ENCODE measurements at places on chromosomes 7 and 10.

DNA sequence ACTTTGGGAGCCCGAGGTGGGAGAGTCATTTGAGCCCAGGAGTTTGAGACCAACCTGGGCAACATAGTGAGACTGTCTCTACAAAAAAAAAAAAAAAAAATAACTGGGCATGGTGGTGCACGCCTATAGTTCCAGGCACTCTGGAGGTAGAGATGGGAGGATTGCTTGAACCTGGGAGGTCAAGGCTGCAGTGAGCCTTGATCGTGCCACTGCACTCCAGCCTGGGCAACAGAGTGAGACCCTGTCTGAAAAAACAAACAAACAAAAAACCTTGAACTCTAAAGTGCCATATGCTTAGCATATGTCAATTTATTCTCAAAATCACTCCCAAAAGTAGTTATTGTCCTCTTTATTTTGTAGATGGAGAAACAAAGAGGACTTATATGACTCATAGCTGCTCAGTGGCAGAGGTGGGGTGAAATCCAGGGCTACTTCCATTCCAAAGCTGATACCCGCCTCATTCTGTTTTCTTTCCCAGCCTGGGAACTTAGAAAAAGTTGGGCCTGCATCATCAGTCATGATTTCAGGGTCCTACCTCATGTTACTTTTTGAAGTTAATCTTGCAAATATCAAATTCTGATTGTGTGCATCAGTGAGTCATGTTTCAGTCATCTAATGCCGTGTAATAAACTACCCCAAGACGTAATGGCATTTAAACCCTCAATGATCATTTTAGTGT lies 13.3 kb downstream of the DHTKD1 start:
- DNase-seq: peak; percentile 62

DNA sequence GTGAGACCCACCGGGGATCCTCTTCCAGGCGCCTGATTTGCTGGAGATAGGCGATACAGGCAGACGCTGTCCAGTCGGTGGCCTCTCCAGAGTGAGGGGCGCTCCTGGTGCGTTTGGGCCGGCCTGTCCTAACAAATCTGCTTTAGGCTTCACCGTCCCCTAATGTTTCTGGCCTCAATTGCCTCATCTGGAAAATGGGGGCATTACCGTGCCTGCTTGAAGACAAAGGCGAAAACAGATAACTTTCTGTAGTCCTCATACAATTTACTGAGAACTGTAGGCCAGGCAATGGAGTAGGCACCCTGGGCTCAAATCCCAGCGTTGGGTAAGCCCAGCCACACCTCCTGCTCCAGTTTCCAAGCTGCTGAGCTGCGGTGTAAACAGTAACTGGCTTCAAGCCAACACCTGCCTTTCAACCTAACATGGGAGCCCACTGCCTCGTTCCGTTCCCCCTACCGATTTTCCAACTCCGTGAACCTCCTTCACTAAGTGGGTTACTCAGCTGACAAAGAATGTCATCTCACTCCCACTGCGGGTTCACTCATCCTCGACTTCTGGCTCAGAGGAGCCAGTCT lies 589 bp upstream of the ZFAND4 start:
- DNase-seq: peak; percentile 4

- DNase-seq: peak; percentile 67
Measured at GRCh38 chr10:95242581-95243317, 48.1 kb downstream of the PDLIM1 start.

DNA sequence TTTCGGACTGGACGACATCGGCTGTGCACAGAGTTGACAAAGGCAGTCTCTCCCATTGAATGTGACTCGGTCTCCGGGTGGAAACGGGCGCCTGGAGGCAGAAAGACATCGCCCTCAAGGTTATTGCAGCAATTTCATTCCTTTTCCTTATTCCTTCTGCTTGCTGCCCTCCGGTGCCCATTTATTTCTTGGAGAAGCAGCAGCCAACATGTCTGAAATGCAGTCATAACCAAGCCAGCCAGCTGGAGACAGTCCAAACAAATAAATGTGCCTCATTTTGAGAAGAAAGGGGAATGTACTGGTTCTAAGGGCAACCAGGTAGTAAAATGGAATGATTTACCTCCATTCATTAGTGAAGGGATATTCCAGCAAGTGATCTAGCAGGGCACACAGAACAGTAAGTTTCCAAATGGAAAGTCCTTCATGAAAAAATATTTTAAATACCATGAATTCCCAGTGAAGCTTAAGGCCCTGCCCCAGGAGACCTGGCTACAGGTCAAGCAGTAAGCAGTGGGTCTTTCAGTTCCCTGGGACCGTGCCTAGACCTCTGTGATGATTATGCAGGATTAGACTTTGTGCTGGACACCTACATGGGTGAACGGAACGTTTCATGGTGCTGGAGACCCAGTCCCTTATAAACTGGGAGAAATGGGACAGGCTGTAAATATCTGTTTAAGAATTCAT lies 86.6 kb downstream of the ABLIM1 start:
- no peak for DNase-seq

GRCh38 chr10:75203724-75204123 lies 6.9 kb upstream of the VDAC2 start:
- DNase-seq: no peak

DNA sequence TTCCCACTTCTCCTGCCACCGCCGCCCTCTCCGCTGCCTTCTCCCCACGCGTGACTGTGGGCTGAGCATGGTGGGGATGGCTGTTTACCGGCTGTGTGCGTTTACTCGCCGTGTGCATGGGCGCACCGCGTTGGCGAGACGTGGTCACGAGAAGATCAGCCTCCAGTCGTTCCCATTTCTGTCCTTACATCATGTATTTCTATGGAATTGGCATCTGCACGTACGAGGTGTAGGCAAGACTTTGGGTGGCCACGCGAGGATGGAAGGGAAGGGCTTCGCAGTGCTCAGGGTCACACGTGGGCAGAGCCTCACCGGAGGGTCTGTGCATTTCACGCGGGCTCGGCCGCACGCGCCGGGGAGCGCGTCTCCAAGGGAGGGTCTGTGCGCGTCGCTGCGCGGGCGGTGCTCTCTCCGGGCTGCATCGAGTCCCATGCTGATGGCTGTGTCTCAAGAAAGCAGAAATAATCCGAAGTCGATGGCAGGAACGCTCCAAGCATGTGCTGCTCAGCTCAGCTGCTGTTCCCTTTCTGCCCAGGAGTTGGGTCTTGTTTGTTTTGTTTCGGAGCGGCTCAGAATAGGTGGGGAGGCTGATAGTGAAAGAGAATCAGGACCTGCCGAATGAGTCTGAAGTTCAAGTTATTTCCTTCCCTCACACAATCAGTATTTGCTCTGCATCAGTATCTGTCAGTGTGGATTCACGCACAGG lies 973 bp downstream of the CAMK1D start:
- DNase-seq: peak; percentile 32

DNA sequence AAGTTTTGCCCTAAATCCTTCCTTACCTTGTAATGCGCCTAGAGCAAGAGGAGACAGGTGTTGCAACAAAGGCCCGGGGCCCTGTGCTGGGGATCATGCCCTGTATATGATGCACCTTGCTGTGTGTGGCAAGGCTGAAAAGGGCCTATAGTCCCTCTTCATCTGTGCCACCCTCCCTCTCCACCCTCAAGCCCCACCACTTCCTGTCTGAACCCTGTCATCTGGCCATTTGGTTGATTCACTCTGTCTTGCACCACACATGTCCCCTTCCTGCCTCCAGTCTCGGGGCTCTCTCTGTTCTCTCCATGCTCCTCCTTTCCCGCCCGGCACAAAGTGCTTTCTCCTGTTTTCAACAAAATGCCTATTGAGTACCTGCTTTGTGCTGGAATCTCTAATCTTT lies 11.5 kb upstream of the MALSU1 start:
- no peak for DNase-seq

GRCh38 chr10:9315292-9315691 lies 1260.8 kb downstream of the GATA3 start:
- DNase-seq: no peak

DNA sequence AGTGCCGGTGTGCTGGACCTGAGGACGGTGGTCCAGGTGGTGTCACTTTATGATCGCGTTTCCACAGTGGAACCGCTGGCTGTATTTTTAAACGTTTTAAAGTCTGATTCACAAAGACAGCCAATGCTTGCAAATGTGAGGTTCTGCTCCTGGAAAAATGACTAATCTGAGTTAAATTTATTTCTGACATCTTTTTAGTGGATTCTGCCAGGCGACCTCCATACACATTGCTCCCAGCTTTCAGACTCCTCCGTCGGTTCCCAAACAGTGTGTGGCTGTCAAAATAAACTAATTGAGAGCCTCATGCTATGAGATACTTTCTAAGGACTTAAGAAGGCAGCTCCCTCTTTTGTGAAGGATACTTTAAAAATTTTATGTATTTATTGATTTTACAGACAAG lies 12.7 kb upstream of the TTYH3 start:
- peak; percentile 41 for DNase-seq

DNA sequence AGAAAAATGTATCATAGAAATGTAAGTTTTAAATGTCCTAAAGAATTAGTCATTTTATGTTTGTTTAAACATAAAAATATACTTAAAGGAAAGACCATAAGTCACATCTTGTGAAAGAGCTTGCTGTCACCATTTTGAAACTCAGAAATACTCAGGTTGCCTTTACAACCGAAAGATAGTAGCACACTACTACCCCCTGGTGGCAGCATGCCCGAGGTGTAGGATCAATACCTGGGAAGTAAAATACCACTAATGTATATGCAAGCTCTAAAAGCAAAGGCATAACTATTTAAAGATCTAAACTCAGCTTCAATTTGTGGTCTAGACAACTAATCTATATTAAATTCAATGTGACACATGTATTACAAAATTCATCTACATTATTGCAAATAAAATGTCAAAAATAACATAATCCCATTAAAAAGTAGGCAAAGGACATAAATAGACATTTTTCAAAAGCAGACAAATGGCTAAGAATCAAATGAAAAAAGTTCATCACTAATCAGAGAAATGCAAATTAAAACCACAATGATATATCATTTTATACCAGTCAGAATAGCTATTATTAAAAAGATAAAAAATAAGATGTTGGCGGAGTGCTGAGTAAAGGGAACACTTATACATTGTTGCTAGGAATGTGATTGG lies 47.7 kb upstream of the FGL2 start:
- peak; percentile 65 for DNase-seq

DNA sequence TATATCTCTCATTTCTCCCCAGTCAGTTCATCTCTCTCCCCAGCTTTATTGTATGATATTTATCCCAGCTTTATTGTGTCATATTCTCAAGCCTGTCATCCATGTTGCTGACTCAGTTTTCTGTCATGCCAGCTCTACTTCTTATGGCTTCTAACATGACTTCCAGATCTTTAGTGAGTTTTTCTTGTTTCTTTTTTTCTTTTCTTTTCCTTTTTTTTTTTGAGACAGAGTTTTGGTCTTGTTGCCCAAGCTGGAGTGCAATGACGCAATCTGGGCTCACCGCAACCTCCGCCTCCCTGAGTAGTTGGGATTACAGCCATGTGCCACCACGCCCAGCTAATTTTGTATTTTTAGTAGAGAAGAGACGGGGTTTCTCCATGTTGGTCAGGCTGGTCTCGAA lies 28.7 kb upstream of the CALU start:
- DNase-seq: no peak

- no peak for DNase-seq
Measured at GRCh38 chr7:1632916-1633785, 36.9 kb upstream of the ELFN1 start.

DNA sequence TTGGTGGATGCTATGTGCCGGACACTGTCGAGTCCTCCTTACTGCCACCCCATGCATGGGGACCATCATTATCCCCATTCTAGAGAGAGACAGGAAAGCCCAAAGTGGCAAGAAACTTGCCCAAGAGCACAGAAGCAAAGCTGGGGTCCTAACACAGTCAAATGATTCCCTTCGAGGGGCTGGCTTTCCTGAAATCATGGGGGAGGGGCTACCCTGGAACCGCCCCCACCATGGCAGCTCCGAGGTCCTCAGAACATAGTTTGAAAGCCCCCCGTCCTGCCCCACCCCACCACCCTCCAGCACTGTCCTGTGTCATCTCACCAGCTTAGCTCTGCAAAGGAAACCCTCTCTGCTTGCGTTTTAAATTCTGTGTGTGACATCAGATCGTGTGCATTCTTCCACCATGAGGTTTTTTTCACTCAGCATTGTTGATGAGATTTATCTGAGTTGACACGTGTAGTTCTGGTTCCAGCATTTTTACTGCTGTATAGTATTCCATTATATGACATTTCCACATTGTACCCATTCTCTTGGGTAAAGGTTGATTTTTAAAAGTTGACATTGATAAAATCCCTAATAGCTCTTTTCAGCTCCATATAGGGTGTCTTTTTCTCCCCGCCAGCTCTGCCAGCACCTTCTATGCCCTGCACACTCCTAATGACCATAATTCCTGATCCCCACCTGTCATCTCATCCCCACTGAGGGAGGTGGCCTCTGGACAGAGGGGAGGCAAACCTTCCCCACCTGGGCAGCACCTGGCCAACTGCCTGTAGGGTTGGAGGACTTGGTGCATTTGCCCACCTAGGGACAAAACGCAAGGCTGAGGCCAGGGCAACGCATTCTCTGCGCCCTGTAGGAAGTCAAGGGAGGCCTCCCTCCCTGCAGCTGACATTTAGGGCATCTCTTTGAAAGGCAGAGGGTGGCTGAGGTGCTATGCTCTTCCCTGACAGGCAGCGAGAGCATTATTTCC lies 100.2 kb upstream of the GPR26 start:
- DNase-seq: no peak

GRCh38 chr10:3852147-3852904 lies 67.3 kb upstream of the KLF6 start:
- peak; percentile 96 for DNase-seq

- no peak for DNase-seq
Measured at GRCh38 chr10:121511943-121512342, 86.3 kb downstream of the FGFR2 start.

DNA sequence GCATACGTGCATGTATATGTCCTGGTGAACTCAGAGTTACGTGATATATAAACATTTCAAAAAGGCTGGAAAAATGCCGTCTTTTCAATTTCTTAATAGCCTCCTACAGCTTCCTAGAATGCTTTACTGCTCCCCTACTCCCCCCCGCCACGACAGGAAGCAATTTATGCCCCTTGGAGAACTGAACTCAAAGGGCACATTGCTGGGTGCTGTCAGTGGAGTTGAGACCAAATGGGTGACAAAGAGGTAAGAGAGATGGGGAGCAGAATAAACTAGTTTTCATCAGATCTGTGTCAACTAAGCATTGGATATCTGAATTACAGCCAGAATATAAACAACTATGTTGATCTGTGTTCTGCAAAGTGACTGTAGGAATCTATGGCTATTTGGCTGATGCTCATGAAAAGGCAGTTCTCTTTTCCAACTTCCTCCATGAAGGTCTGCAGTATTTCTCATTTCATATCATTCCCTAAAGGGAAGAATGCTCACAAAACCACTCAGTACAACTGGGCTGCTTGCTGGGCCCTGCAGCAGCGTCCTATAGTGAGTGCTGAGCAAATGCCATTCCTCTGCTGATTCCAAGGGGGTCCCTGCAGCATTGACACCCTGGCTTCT lies 171.3 kb upstream of the HPS1 start:
- DNase-seq: no peak

- DNase-seq: no peak
Measured at GRCh38 chr10:116147147-116147905, 125.7 kb downstream of the GFRA1 start.

Data from EL (cell line).